ENCODE measurements at places on chromosomes 3 and 15.

DNA sequence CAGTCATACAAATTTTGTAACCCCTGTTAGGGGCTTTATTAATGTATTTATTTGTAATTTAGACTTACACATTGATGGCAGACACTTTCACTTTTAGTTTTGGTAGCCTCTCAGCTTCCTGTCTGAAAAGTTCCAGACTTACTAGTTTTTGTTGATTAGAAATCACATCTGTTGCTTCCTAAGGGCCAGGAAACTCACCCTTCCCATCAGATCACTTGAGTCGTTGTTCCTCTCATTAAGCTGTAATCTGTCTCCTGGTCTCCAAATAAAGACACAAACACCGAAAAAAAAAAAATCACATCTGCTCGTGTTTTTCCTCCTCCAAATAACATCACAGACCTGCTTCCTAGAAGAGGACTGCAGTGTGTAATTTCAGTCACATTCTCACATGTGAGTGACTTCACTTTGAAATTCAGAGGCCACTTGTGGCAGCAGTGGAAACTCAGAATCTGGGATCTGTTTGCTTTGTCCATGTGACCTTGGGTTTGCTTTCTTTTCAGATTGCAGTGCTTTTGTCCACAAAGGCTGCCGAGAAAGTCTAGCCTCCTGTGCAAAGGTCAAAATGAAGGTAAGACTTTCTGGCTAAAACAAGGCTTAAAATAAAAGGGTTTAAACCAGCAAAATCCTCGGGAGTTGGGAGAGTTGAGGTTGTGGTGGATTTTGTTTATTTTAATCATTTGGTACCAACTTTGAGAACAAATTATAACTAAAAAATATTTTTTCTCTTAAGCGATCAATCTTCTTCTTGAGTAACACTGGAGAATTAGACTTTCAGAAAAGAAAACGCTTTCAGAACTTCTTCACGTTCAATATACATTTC lies 87.0 kb downstream of the KLHL25 start:
- no peak for DNase-seq

- DNase-seq: no peak
Observed at GRCh38 chr3:88151358-88151757, 1.6 kb downstream of the C3orf38 start.

GRCh38 chr3:74066456-74066855 lies 441.7 kb upstream of the PDZRN3 start:
- peak; percentile 25 for DNase-seq

- DNase-seq: no peak
Observed at GRCh38 chr15:98164571-98164970, 204.1 kb downstream of the ARRDC4 start.

GRCh38 chr3:76470285-76470684 lies 569.6 kb upstream of the ROBO2 start:
- DNase-seq: no peak

GRCh38 chr3:28053759-28054158 lies 187.7 kb upstream of the CMC1 start:
- no peak for DNase-seq

All from H7 (cell line).